ENCODE measurements at places on chromosomes 3 and 15.

- no peak for DNase-seq
These were observed 12.6 kb downstream of the ALAS1 start for GRCh38 chr3:52210550-52211046.

- no peak for DNase-seq
These were observed 15.7 kb downstream of the RFT1 start for GRCh38 chr3:53114412-53115074.

DNA sequence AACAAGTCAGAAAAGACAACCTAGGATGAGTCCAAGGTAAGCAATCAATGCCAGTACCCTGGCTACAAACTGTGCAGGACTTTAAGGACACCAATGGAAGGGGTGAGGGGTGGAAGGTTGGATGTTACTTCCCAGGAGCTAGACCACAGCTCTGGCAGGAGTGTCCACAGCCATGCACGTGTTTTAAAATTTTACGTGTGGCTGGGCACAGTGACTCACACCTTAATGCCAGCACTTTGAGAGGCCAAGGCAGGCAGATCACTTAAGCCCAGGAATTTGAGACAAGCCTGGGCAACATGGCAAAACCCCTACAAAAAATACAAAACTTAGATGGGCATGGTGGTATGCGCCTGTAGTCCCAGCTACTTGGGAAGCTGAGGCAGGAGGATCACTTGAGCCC lies 14.7 kb upstream of the HDC start:
- DNase-seq = no peak

GRCh38 chr15:56927816-56928215 lies 9.4 kb downstream of the TCF12 start:
- no peak for DNase-seq

DNA sequence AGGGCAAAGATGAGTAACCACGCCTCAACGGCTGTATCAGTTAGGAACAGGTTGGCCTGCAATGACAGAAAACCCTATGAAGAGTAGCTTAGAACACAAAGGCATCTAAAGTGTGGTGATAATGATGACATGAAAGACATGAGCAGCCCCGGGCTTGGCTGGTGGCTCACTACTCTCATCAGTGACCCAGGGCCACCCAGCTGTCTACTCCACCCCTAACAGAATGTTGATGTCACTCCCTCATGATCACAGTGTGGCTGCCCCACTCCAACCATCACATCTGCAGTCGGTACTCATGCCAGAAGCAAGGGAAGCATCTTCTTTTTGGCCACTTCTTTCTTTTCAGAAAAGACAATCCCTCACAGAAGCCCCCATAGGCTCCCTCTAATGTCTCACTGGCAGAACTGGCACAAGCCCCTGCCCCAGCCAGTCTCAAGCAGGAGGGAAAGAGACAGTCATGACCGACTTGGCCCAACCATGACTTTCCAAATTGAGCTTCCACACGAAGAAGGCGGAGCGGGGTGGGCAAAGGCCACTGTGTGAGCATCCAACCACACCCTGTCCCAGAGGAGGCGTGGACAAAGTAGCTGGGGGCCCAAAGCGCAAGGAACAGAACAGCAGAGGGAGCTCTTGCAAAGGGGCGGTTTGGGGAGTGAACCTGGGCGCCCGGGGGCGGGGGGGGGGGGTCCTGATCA lies 72.0 kb upstream of the IQSEC1 start:
- no peak for DNase-seq

GRCh38 chr3:128803307-128803706 lies 76.1 kb upstream of the ACAD9 start:
- DNase-seq = no peak

GRCh38 chr15:73476704-73477216 lies 33.8 kb downstream of the REC114 start:
- DNase-seq = no peak

- DNase-seq = peak; percentile 53
These were observed 190.4 kb upstream of the BCL6 start for GRCh38 chr3:187935623-187936156.

DNA sequence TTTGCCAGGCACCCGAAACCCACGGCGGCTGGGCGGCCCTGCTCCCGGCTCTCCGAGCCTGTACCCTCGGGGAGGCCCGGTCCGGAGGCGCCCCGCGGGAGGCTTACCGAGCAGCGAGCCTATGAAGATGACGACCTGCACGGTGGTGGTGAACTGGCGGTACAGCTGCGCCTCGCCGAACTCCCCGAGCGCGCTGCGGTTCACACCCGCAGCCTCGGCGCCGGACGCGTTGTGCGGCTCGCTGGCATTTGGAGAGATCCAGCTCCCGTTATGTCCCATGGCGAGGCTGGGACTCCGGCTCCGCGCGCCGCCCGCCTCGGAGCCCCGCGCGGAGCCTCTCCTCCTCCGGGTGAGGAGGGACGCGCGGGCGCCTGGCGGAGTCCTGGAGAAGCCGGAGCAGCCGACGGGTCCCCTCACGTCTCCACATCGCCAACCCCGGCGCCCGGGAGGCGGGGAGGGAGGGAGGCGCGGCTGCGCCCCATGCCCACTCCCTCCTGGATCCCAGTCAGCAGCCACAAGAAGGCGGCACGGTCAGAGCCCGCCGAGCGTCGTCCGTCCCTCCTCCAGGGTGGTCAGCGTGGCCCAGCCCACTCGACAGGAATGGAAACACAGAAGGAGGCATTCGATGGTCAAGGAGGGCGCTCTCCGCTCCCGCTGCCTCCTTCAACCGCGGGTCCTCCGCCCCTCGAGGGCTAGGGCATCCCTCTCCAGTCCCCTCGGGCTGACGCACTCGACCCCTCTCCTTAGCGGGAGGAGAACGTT lies at the start of gene GPR176:
Gene GPR176 (minus strand): TSS at position 519 of the 762 bp plus-strand sequence. CDS start 240 bp downstream, at position 279.
- DNase-seq = peak; percentile 65

GRCh38 chr3:48715174-48715800 lies 1.7 kb downstream of the IP6K2 start:
- no peak for DNase-seq

DNA sequence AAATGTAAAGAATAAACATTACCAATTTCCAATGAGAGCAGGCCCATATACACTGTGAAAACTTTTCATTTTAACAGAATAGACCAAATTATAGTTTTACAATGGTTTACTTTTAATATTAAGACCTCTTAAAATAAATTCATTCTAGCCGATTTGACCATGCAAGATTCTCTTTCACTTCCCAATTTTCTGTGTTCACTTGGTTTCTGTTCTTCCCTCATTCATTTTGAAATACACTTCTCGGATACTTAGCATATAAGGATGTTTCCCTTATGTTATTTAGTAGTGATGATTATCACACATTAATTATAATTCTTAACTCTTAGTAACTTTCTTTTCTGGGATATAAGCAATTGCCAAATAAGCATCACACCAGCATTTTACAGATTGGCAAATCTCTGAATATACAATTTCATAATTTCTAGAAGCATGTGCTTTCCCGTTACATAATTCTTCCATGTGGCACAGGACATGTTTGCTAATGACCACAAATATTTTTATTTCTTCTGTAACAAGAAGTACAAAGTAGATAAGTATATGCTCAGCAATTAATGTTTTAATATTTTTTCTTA lies 13.9 kb downstream of the OR5H15 start:
- no peak for DNase-seq

- DNase-seq = no peak
These were observed 46.1 kb downstream of the IQSEC1 start for GRCh38 chr3:13027154-13027553.

DNA sequence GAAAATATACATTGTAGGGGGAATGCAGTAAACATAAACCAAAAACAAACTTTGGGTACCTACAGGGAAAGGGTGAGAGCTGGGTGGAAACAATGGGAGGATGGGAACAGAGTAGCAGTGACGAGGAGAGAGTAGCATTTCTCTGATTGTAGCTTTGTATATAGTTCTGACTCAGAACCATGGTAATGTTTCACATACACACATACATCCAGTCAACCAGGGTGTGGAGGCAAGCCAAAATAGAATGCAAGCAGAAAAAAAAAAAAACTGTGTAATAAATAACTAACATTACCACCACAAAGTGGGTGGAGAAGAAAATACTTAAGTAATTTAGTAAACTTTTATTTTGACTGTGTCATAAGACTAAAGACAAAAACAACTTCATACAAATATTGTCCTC lies 27.2 kb downstream of the BCL2A1 start:
- no peak for DNase-seq

DNA sequence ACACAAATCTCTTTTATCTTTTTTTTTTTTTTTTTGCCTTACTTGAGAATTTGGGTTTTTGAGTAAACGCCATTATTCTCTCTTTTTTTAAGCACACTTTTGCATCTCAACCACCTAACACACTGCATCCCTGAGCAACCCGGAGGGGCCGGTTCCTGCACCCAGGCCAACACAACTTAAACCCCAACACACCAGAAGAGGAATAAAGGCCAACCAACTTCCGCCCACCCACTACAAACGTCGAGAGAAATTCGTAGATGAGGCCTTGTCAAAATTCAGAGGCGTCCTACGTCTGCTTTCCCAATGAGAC lies 389 bp upstream of the CCNB2 start:
- DNase-seq = no peak

GRCh38 chr3:168024537-168024941 lies 71.2 kb downstream of the GOLIM4 start:
- peak; percentile 49 for DNase-seq

DNA sequence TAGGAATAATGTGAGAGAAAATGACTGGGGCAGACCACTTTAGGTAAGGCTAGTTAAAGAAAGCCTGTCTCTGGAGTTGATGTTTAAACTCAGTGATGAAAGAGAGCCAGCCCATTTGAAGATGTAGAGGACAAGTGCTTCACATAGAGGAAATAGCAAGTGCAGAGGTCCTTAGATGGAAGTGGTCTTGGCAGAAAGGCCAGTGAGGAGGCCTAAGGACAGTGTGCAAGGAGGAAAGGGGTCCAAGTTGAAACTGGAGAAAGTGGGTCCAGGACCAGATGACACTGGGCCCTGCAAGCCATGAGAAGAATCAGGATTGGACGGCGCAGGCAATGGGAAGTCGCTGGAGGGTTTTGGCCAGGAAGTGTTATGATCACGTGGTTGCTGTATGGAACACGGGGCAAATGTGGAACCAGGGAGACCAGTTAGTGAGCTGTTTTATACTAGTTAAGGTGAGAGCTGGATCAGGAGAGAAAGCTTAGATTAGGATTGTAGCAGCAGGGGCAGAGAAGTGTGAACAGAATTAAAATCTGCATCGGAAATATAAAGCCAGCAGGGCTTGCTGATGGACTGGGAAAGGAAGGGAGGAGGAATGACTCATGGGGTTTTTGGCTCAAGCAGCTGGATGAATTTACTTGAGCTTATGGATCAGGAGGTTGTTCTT lies 48.0 kb upstream of the SCAANT1 start:
- no peak for DNase-seq

DNA sequence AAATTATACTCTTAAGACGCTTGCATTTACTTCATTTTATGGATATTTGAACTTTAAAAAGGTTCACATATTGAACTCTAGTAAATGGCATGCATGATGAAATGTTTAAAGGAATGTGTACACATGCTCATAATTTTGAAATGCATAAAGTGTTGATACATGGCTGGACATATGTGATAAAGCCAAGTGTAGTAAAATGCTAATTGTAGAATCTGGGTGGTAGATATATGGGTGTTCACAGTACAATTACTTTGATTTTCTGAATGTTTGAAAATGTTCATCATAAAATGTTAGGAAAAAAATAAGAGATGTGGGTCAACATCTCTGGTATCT lies 4.2 kb upstream of the EFHB start:
- DNase-seq = no peak

DNA sequence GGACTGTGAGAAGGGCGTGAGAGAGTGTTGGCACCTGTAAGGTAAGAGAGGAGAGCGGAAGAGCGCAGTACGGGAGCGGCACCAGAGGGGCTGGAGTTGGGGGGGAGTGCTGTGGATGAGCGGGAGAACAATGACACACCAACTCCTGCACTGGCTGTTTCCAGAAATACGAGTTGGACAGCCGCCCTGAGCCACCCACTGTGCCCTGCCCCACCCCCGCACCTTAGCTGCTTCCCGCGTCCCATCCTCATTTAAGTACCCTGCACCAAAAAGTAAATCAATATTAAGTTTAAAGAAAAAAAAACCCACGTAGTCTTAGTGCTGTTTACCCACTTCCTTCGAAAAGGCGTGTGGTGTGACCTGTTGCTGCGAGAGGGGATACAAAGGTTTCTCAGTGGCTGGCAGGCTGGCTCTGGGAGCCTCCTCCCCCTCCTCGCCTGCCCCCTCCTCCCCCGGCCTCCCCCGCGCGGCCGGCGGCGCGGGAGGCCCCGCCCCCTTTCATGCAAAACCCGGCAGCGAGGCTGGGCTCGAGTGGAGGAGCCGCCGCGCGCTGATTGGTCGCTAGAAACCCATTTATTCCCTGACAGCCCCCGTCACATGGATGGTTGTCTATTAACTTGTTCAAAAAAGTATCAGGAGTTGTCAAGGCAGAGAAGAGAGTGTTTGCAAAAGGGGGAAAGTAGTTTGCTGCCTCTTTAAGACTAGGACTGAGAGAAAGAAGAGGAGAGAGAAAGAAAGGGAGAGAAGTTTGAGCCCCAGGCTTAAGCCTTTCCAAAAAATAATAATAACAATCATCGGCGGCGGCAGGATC lies at the start of gene SOX2:
Gene SOX2 (plus strand): TSS at position 601 of the 811 bp plus-strand sequence. CDS start 436 bp downstream, outside the sequence.
- DNase-seq = no peak

- no peak for DNase-seq
These were observed 27.9 kb downstream of the SOX2 start for GRCh38 chr3:181739628-181740027.

DNA sequence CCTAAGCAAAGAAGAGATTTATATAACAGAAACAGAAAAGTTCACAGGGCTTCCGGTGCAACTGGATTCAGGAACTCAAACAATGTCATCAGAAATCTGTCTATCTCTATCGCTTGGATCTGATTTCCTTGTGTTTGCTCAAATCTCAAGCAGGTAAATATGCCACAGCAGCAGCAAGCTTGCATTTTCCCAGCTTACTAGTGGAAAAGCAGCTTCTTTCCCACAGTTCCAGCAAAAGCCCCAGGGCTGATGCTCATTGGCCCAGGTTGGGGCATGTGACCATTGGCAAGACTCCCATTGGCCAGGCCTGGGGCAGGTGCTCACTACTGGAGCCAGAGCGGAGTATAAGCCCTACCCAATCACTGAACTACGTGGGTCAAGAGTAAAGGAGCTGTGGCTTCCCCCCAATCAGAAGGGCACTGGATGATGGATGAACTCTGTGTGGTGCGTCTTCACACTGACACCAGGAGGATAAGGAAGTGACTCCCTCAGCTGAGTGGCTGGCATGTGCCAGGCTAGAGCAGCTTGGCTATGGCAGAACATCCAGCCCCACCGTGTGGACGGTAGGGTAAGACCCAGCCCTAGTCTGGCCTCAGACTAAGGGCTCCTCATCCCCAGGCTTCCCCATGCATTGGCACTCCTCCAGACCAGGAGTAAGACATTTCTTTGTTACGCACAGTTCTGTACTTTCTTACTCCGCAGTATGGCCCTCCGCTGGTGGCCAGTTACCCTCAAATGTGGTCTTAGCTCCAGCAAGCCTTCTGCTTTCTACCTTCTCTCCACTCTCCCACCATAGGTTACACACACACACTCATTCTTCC lies 13.1 kb upstream of the VIPR1 start:
- peak; percentile 36 for DNase-seq

GRCh38 chr3:135992072-135992471 lies 26.5 kb downstream of the PPP2R3A start:
- DNase-seq = no peak

GRCh38 chr15:43799945-43800285 lies at the start of gene SERINC4:
Gene SERINC4 (minus strand): TSS chr15:43800220. CDS start chr15:43799986, 234 bp downstream.
- DNase-seq = no peak

GRCh38 chr15:35062738-35063099 lies 22.4 kb downstream of the NANOGP8 start:
- DNase-seq = no peak

- DNase-seq = no peak
These were observed 61.0 kb downstream of the TPRA1 start for GRCh38 chr3:127529346-127530188.

- no peak for DNase-seq
These were observed 43.2 kb downstream of the SLC7A14 start for GRCh38 chr3:170542704-170543103.

GRCh38 chr3:87335931-87336330 lies 59.5 kb upstream of the POU1F1 start:
- DNase-seq = no peak

Data from stimulated activated effector memory CD8-positive, alpha-beta T cell treated with anti-CD3 and anti-CD28 coated beads, Interleukin-12 subunit alpha, Interleukin-12 subunit beta, amount 100 ng/mL, for 72 hours (primary cell).